ENCODE measurements at places on chromosomes 1 and 21. TPM values are rescaled to one million over a fixed set of nuclear protein-coding genes. Genes with fewer than 3 reads are reported as not detected.

UBE2U gene
- not detected for total RNA-seq

AP4B1 gene
- 13.1 TPM for total RNA-seq

TFF3 gene
- not detected for total RNA-seq

MTMR11 gene
- 11.3 TPM for total RNA-seq

MYCL gene
- total RNA-seq, result 39.8 TPM

- no peak overlapping the region for H3K4me3 ChIP-seq
- DNase-seq, result no peak
- H3K4me1 ChIP-seq, result peaks cover 7% of the 10 kb centered on the region
- no peak overlapping the region for H3K27ac ChIP-seq
Measured at GRCh38 chr21:35404247-35404646, 355.1 kb upstream of the RUNX1 start.

- no peaks in the 10 kb centered on the region for H3K36me3 ChIP-seq
- DNase-seq, result no peak
- H3K27me3 ChIP-seq, result no peaks in the 10 kb centered on the region
- peaks cover 3% of the 10 kb centered on the region for H3K4me1 ChIP-seq
Measured at GRCh38 chr1:110464340-110464739, 13.4 kb downstream of the PROK1 start.

- no peaks in the 10 kb centered on the region for H3K27me3 ChIP-seq
- H3K4me1 ChIP-seq, result no peaks in the 10 kb centered on the region
- H3K27ac ChIP-seq, result no peak overlapping the region
- no peaks in the 10 kb centered on the region for H3K36me3 ChIP-seq
- no peak overlapping the region for H3K4me3 ChIP-seq
- no peak for DNase-seq
Measured at GRCh38 chr1:6652986-6653385, 28.3 kb downstream of the THAP3 start.

DNA sequence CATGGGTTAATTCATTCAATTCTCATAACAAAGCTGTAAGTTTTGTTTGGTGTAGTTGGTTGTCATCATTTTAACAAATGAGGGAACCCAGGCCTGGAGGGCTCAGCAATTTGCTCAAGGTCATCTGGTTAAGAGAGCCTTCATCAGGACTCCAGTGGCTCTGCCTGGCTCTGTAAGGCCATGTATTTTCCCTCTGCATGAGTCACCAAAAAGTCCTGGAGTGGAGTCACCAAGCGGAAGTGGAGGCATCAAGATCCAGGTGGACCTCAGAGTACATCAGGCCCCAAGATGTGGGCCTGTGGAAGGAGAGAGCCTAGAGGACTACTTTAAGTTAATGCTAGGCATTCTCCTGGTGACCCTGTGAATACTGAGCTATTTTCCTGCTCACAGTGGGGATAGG is 30.0 kb upstream of the RBM15 start:
- H3K36me3 ChIP-seq, result no peaks in the 10 kb centered on the region
- no peaks in the 10 kb centered on the region for H3K27me3 ChIP-seq
- no peak overlapping the region for H3K27ac ChIP-seq
- H3K4me1 ChIP-seq, result no peaks in the 10 kb centered on the region

GRCh38 chr1:205688171-205689080 is 8.1 kb upstream of the SLC45A3 start:
- no peaks in the 10 kb centered on the region for H3K36me3 ChIP-seq
- no peak overlapping the region for H3K4me3 ChIP-seq
- H3K27me3 ChIP-seq, result peaks cover 4% of the 10 kb centered on the region
- no peak for DNase-seq

DNA sequence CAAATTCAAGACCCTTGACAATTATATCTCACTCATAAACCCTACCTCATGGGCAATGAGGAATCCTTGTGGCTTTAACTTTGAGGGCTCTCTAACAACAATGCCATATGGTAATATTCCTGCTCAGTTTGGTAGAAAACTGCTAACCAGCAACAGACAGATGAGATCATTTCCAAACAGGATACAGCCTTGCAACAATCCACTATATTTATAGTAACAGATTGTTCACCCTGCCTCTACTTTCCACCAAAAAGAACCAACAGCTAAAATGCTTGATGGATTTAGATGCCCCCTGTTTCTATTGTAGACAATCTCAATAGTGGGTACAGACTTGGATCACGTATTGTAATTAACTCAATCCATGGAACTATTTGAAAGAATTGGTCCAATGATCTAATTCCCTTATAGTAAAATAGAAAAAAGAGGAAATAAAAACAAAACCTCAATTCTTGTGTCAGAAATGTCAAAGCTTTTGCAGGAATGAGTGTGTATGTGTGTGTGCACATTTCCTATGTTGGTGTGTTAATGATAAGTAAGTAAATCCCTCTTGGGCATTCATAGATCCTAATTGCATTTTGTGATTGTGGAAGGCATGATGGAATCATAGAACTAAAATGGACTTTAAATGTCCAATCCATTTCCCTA is 100.0 kb upstream of the EDEM3 start:
- no peaks in the 10 kb centered on the region for H3K4me1 ChIP-seq
- no peak overlapping the region for H3K27ac ChIP-seq
- DNase-seq, result no peak
- no peaks in the 10 kb centered on the region for H3K27me3 ChIP-seq

GRCh38 chr1:25889470-25889869 is 14.0 kb upstream of the PAQR7 start:
- no peak overlapping the region for H3K27ac ChIP-seq
- no peak overlapping the region for H3K4me3 ChIP-seq
- peak; percentile 26 for DNase-seq
- peaks cover 27% of the 10 kb centered on the region for H3K4me1 ChIP-seq

- H3K27me3 ChIP-seq, result no peaks in the 10 kb centered on the region
- no peak overlapping the region for H3K4me3 ChIP-seq
- H3K36me3 ChIP-seq, result no peaks in the 10 kb centered on the region
Measured at GRCh38 chr1:201724039-201724765, 104.8 kb upstream of the IPO9 start.

DNA sequence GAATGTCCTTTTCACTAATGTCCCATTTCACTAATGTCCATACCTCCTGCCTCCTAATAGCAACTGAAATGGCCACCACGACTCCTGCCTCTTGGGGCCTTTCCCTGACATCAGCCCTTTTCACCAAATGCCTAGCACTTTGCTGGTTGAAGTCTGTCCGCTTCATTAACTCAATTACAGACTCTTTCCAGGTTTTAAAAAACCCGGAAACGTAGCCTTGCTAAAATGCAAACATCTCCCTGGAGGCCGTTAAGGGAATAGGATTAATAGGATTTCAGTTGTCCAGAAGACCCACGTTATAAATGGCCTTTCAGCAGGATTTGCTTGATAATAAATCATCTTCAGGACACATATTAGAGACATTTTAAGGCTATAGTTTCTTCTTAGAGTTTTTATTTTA is 25.7 kb upstream of the ERO1B start:
- no peaks in the 10 kb centered on the region for H3K36me3 ChIP-seq
- H3K4me1 ChIP-seq, result peaks cover 6% of the 10 kb centered on the region
- H3K27me3 ChIP-seq, result no peaks in the 10 kb centered on the region
- peak; percentile 57 for DNase-seq
- no peak overlapping the region for H3K27ac ChIP-seq
- H3K4me3 ChIP-seq, result no peak overlapping the region

- H3K27me3 ChIP-seq, result no peaks in the 10 kb centered on the region
- no peaks in the 10 kb centered on the region for H3K36me3 ChIP-seq
- no peak overlapping the region for H3K27ac ChIP-seq
Measured at GRCh38 chr1:228812961-228813360, 77.7 kb downstream of the RHOU start.

DNA sequence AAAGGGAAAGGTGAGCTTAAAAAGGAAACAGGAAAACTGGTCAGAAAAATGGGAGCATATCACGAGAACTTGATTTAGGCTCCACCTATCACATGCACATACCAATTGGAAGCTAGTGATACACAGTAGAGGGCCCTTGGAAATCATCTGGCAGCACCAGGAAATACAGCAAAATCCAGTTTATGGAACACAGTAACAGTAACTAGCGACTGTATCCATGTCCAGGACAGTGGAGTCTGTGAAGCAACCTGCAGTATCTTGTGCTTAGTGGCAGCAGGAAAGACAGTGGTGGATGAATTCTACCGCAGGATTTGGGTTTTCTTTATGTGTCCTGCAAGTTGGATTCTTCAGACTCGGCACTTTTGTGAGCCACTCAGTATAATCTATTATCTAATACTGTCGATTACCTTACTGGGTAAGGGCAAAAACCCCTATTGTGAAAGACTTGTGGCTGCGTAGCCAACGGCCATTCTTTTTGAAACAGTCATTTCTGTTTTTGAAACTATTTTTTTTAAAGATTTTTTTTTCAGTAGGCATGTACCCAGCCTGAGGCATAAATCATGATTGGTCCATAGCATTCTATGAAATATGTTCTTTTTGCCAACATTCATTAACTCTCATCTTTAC is 1.6 kb upstream of the KDM4A start:
- DNase-seq, result no peak
- H3K27me3 ChIP-seq, result peaks cover 2% of the 10 kb centered on the region
- H3K4me3 ChIP-seq, result no peak overlapping the region
- no peak overlapping the region for H3K27ac ChIP-seq
- no peaks in the 10 kb centered on the region for H3K36me3 ChIP-seq

Measured in neural progenitor cell (in vitro differentiated cells).